Left renal pelvis (tissue), 4 donors: ENCODE measurements at places on chromosomes 6 and 20. TPM values are rescaled to one million over a fixed set of nuclear protein-coding genes. Genes with fewer than 3 reads are reported as not detected.

Gene SLC22A16
- polyA plus RNA-seq = 0.67 TPM

Gene C20orf144
- polyA plus RNA-seq = 0.32 TPM

Gene TMEM200A
- polyA plus RNA-seq = 19.9 TPM

Gene MUC22
- polyA plus RNA-seq = not detected

Gene FOXS1
- 8.4 TPM for polyA plus RNA-seq
